ENCODE measurements at places on chromosomes 2 and 18. TPM values are rescaled to one million over a fixed set of nuclear protein-coding genes. Genes with fewer than 3 reads are reported as not detected.

Gene SLC38A11
- total RNA-seq: not detected

Gene ERFE
- 2.6 TPM for total RNA-seq

Gene DOK1
- total RNA-seq: 22.4 TPM

Gene KLHL14
- 2.4 TPM for total RNA-seq

Gene SLC19A3
- 0.54 TPM for total RNA-seq

Gene SNED1
- total RNA-seq: 0.30 TPM

Gene KCNF1
- 1.1 TPM for total RNA-seq

Gene EFEMP1
- 4.1 TPM for total RNA-seq

Gene GULP1
- total RNA-seq: 43.8 TPM

Gene PROKR1
- total RNA-seq: 0.16 TPM

Gene LRP1B
- 1.5 TPM for total RNA-seq

All from neural crest cell (in vitro differentiated cells).